SW 1271 (cell line): ENCODE measurements at places on chromosomes 4 and X.

GRCh38 chr4:163164591-163164990 is 2.1 kb downstream of the NAF1 start:
- DNase-seq, result no peak

- DNase-seq, result no peak
Observed at GRCh38 chrX:120015145-120016067, 62.1 kb downstream of the RHOXF2B start.

GRCh38 chrX:101407167-101407747 is 468 bp downstream of the GLA start:
- DNase-seq, result no peak

- no peak for DNase-seq
Observed at GRCh38 chrX:54602563-54602962, 72.5 kb downstream of the GNL3L start.

DNA sequence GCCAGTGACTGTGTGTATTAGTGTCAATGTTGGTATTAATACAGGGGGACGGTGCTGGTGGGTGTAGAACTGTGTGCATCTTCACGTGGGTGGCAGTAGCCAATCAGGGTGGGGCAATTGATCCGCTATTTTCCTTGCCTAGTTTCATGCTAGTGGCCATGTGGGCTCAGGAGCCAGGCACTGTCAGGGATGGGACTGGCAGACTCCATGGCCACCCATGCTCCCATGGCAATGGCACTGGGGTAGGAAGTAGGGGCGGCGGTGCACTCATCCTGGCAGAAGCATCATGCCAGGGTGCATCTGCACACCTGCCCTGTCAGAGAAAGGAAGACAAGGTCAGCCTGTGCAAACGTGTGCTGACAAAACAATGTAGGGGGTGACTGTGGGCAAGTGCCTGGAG is 122.1 kb upstream of the MAGEC2 start:
- no peak for DNase-seq

GRCh38 chr4:107071108-107071507 is 35.0 kb upstream of the DKK2 start:
- DNase-seq, result no peak

GRCh38 chr4:887034-887763 is 44.9 kb downstream of the GAK start:
- DNase-seq, result no peak

- DNase-seq, result no peak
Observed at GRCh38 chr4:52853351-52853750, 8.8 kb upstream of the RASL11B start.

DNA sequence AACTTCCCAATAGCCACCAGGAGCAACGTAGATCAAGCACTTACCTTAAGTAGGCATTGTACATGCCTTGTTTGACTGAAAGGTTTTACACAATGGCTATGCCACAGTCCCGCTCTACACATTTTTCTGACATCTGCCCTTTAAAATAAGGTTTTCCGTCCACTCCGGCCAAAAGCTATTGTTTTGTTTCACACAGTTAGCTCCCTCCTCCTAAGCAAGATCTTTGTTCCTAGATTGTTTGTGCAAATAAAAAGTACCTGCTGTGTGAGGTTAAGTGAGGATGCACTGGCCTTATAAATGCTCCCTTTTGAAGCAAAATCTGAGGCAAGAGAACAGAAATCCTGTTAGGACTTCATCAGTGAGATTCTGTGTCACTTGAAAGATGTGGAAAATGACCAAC is 11.8 kb downstream of the SCD5 start:
- no peak for DNase-seq

- no peak for DNase-seq
Observed at GRCh38 chr4:24885342-24885741, 27.5 kb downstream of the CCDC149 start.

DNA sequence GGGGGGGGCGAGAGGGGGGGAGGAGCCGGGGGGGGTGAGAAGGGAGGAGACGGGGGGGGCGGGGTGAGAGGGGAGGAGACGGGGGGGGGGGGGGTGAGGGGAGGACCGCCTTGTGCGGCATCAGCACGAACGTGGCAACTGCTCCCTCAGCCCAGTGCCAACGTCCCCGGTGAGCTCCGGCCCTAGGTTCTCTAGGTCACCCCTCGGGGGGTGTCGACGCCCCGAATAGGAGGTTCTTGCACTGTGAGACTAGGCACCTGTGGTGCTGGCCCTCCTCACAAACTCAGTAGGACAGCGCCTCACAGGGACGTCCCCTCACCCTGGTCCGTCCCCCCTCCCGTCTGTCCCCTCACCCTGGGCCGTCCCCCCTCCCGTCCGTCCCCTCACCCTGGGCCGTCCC is 21.5 kb upstream of the GTPBP6 start:
- DNase-seq, result no peak

GRCh38 chr4:59612235-59612634 is 1587.9 kb upstream of the ADGRL3 start:
- DNase-seq, result peak; percentile 67

- no peak for DNase-seq
Observed at GRCh38 chr4:7063362-7063761, 4.5 kb downstream of the GRPEL1 start.
